ENCODE measurements at places on chromosomes 13 and 19.
A peak's percentile ranks its signal among the peaks of the same experiment; 100 is the strongest.

DNA sequence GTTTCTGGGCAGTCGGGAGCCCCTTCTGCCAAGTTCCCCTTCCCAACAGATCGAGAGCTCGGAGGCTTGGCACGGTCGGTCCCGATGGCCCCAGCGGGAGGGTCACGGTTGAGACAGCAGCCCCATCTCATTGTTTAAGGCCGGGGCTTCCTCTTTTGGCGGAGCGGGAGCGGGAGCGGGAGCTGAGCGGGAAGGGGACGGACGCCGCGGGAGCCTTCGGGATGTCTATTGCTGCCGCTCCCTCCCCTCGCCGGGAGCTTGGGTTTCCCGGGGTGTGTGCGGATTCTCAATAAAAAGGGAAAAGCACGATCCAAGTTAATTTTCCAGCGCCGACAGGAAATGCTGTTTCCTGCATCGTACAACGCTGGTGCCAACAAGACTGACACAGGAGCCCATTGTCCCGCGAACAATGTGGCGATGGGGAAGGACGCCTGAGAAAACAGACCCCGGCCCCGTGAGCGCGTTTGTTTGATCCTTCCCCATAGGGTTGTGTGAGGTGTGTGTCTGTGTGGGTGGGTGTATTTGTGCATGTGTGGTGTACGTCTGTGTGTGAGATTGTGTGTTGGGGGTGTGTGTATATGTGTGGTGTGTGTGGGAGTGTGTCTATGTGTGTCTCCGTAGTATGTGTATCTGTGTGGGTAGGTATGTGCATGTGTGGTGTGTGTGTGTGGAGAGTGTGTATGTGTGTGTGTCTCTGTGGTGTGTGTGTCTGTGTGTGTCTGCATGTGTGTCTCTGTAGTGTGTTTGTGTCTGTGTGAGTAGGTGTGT lies 36.3 kb upstream of the FLT1 start:
- no peak for DNase-seq

DNA sequence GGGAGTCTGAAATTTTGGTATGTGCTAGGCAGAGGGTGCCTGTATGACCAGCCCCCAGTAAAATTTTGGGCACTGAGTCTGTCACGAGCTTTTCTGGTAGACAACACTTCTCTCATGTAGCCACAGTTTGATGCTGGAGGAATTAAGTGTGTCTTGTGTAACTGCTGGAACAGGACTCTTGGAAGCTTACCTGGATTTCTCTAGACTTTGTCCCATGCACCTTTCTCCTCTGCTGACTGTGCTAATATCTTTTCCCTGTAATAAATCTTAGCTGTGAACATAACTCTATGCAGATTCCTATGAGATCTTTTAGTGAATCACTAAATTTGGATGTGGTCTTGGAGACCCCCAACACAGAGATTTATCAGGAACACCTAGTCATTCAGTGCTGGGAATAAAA lies 13.8 kb downstream of the RNF6 start:
- no peak for DNase-seq

DNA sequence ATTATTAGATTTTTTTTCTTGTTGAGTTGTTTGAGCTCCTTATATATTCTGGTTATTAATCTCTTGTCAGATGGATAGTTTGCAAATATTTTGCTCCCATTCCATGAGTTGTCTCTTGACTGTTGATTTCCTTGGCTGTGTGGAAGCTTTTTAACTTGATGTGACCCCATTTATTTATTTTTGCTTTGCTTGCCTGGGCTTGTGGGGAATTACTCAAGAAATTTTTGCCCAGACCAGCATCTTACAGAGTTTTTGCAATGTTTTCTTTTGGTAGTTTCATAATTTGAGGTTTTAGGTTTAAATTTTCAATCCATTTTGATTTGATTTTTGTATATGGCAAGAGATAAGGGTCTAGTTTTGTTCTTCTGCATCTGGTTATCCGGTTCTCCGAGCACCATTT lies 124.7 kb downstream of the PCCA start:
- no peak for DNase-seq

GRCh38 chr13:106696140-106696539 lies 128.2 kb upstream of the ARGLU1 start:
- DNase-seq, result no peak

GRCh38 chr19:15563325-15563794 lies 51.7 kb upstream of the CYP4F8 start:
- no peak for DNase-seq

- peak; percentile 88 for DNase-seq
Observed at GRCh38 chr13:76980075-76980718, 11.7 kb upstream of the CLN5 start.

DNA sequence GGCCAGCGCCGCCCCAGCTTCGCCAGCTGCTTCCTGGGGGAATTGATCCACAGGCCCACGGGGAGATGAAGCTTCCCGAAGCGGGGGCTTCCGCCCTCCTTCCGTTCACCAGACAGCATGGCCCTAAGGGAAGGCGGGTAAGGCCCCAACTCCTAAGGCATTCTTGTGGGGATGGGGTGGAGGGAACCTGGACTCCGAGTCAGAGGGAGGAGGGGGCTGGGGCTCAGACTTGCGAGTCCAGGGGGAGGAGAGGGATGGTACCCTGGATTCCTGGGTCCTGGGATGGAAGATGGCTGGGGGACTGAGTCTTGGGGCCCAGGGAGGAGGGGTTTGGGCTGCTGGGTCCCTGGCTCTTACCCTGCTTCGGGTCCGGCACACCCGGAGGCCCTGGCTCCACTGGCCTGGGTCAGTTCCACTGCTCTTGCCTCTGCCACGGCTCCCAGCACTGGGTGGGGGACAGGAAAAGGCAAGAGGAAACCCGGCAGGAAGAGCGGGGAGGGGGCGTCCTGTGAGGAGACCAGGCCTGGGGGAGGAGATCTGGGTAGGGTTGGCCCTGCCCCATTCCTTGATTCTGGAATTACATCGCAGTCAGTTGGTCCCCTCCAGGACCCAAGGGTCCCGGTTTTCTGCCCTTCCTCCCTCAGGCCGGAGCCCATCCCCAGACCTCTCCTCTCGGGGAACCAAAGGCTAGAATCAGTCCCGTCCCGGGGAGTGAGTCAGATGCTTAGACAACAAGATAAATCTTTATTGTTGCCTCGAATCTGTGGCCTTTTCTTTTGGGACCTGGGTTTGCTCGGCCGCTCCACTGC lies at the start of gene RASIP1:
Gene RASIP1, minus strand, starts transcription at position 447 of the 809 bp plus-strand sequence. Its CDS starts 328 bp downstream, at position 119.
- no peak for DNase-seq

- DNase-seq, result no peak
Observed at GRCh38 chr19:49712397-49712859, 21.5 kb downstream of the CPT1C start.

GRCh38 chr19:14395710-14396336 lies 14.6 kb downstream of the ADGRE5 start:
- DNase-seq, result no peak

GRCh38 chr13:109608503-109608902 lies 177.9 kb downstream of the IRS2 start:
- no peak for DNase-seq

GRCh38 chr19:47497050-47497766 lies 13.2 kb upstream of the KPTN start:
- DNase-seq, result peak; percentile 71

GRCh38 chr19:16247353-16248182 lies 49.9 kb downstream of the AP1M1 start:
- DNase-seq, result peak; percentile 83

GRCh38 chr19:17866964-17867486 lies 4.7 kb upstream of the SLC5A5 start:
- DNase-seq, result no peak

DNA sequence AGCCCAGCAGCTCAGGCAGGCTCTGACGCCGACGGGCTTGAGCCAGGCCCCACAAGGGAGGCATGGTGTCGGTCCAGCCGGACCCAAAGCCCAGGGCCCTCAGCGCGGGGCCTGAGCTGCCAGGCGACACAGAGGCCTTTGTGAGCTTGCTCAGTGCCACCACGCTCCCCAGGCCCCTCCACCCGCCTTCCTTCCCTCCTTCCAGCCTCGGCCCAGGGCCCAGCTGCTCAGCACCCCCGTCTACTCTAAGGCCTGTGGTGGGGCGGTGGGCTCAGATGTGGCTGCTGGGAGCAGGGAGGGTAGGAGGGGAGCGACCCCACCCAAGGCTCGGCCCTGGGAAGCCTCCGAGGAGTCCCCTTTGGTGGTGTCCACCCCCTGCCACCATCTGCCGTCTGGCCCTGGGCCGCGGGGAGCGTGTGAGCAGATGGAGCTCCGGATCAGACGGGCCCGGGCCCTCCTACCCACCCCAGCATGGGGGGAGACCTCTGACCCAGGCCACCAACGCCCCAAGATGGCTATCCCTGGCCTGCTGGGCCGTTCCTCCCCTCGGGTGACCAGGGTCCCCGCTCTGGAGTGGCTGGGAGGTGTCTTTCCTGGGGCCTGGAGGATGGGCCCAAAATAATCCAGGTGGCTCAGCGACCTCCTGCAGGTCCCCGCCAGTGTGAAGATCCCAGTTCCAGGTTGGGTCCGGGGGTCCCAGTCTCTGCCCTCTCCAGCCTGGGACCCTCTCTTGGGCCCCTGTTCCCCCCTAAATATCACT lies 7.8 kb downstream of the ZBTB7A start:
- peak; percentile 72 for DNase-seq

- peak; percentile 66 for DNase-seq
Observed at GRCh38 chr13:50512474-50513299, 330.8 kb downstream of the DLEU7 start.

GRCh38 chr19:12947702-12948611 lies 2.3 kb downstream of the RAD23A start:
- DNase-seq, result no peak

GRCh38 chr13:110819203-110820014 lies 95.5 kb downstream of the ANKRD10 start:
- peak; percentile 74 for DNase-seq

All from dorsolateral prefrontal cortex (tissue), 122 donors.